Stimulated activated CD4-positive, alpha-beta T cell treated with anti-CD3 and anti-CD28 coated beads, Interleukin-12 subunit alpha, Interleukin-12 subunit beta, amount 100 ng/mL, for 48 hours (primary cell): ENCODE measurements at places on chromosomes 12 and 14.

DNA sequence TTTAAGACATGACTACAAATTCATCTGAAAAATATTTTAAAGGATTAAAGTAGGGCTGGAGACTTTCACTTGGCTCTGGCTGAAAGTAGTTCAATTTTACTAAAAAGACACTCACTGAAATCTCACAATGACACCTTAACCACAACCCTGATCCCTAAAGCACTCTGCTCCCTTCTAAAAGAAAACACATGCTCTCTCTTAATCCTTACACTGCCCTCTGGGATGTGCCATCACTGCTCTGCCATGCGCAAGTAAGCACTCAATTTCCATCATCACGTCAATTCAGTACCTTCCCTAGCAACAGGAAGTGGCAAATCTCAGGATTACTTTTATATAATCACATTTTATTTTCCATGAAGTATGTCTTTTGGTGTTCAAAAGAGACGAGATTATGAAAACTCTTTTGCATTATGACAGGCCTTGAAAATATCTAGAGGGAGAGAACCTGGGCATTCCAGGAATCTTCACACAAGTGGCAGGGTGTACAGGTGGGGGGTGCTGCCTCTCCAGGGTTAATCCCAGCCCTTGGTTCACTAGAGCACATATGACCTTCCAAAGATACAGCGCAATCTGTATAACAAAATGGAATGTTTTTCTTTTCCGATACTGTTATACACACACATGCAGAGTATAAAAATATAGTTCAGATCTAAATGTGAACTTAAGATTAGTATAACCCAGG lies 7.3 kb downstream of the ATG14 start:
- no peak for DNase-seq

DNA sequence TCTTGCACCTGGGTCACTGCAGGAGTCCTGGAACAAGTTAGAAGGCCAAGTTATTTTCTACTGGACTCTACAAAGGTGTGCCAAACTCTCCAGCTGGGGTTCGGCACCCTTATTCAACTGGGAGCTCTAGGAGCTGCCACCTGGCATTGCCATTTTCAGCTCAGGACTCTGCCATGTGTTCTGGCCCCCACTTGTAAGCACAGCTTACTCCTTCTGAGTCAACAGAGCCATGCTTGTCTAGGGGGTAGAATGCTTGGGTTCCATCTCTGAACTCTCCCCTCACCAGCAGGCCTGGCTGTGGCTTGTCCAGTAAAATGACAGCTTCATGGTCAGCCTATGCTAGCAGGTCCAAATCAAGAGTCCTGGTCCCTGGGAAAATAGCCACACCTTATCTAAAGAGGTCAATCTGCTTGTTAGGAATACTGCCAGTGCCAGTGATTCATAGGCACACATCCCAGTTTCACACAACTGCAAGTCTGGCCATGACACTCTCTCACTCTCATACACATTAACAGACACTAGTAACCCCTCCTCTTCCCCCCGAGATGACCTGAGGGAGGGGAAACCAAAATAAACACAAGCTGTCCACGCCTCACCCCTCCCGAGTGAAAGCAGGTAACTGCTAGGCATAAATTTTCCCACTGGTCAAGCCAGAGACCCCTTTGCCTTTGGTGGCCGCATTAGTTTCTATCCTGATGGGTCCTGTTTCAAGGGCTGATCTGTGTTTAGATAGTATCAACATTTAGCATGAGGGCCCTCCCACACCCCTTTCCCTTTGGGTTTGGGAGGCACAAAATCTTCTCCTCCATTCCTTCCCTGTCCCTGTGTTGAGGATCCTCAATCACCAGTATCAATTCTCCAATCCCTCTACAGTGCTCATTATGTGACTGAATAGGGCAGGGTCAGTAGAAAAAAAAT lies 182.3 kb upstream of the GZMB start:
- DNase-seq: no peak

GRCh38 chr14:77100961-77101360 lies 2.9 kb downstream of the CIPC start:
- DNase-seq: no peak

DNA sequence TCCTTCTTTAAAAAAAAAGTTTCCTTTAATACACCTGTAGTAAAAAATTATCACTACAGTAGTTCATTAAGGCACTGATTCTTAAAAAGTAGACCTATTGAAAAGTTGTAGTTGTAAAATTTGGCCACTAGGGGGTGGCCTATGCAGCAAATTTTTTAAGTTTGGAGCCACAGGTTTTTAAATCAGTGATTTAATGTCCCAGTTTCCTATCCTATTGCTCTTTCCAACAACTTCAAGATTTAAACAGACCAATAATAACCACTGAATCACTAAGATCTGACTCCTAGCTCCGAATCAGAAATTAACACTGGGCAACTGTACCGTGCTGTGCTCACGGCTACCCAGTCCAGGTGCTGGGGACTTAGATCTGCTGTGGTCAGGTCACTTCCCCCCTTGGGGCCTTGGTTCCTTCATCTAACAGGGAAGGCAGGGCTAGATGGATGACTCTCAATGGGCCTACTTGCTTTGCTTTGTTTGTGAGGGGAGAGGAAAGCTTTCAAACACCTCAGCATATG lies 279.3 kb downstream of the MED13L start:
- DNase-seq: no peak

- no peak for DNase-seq
Measured at GRCh38 chr12:50739611-50740010, 24.3 kb upstream of the ATF1 start.

DNA sequence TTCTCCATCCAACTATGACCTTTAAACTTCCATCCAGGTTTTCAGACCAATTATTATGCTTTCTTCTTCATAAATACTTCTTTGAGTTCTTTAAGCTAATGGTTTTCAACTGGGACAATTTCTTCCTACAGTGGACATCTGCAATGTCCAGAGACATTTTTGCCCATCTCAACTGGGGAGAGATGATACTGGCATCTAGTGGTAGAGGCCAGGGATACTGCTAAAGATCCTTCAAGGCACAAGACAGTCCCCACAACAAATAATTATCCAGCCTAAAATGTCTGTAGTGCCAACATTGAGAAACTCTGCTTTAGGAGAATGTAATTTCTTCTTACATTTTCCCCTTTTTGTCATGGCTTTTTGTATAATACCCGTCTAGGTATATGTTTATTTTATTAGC lies 10.6 kb downstream of the TRHDE start:
- no peak for DNase-seq

DNA sequence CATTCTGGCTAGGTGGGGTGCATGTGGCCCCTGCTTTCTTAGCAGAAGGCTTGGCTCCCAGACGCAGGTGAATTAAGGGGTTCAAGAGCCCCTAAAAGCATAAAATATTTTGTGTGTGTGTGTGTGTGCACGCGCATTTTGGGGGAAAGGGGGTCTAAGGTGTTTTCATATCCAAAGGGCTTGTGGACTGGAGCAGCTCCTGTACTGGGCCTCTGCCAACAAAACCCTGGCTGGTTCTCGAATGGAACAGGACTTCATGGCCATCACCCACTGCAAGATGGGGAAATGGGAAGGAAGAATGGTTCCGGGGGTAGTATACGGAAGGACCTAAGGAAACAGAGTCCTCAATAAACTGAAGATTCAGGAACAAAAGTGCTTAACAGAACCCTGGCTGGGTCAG lies 3.9 kb upstream of the ATN1 start:
- no peak for DNase-seq

GRCh38 chr12:49505672-49506071 lies 33.2 kb upstream of the KCNH3 start:
- no peak for DNase-seq

DNA sequence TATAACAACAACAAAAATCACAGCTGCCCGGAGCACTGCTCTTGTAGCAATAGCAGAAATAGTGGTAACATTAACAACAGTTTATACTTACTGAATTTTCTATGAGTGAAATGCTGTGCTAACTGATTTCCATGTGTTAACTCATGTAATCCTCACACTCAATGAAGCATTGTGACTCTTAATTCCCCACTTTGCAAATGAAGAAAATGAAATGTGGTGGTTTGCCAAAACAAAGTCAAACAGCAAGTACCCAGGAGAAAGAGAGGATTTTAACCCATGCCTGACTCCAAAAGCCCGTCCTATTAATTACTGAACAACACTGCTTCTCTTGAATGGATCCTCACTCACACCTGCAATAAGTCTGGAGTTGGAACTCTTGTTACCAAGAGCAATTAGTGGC lies 123.5 kb downstream of the MED13L start:
- no peak for DNase-seq

- no peak for DNase-seq
Measured at GRCh38 chr12:113794774-113795173, 171.4 kb downstream of the RBM19 start.

GRCh38 chr14:61861320-61861865 lies 99.2 kb downstream of the SNAPC1 start:
- DNase-seq: no peak

DNA sequence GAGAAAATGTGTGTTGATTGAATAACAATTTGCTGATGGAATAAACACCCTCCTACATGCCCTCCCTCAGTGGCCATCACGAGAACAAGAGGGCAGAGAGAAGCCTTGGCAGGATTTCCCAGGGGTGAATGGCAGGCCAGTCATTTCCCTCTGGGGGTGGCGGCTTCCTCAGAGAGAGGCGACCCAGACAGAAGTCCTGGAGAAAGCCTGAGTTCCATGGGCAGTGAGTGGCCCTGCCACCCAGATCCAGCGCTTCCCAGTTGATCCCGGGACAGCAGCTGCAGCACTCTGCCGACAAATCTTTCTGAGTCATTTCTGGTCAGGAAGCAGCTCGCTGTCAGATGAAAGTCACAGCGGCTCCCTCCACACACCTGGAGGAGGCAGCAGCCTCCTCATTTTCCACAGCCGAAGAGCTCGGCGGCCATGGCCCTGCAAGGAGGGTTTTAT lies 123.0 kb downstream of the SCARB1 start:
- DNase-seq: no peak

GRCh38 chr14:94052662-94053061 lies 26.5 kb downstream of the OTUB2 start:
- no peak for DNase-seq

GRCh38 chr14:26395726-26396125 lies 202.1 kb downstream of the NOVA1 start:
- DNase-seq: no peak

- no peak for DNase-seq
Measured at GRCh38 chr12:94287245-94287628, 138.9 kb downstream of the PLXNC1 start.

- no peak for DNase-seq
Measured at GRCh38 chr14:103547941-103548462, 14.5 kb downstream of the BAG5 start.

- no peak for DNase-seq
Measured at GRCh38 chr14:33716921-33717320, 234.0 kb downstream of the EGLN3 start.

GRCh38 chr14:54385556-54385955 lies 11.3 kb upstream of the CDKN3 start:
- DNase-seq: no peak

DNA sequence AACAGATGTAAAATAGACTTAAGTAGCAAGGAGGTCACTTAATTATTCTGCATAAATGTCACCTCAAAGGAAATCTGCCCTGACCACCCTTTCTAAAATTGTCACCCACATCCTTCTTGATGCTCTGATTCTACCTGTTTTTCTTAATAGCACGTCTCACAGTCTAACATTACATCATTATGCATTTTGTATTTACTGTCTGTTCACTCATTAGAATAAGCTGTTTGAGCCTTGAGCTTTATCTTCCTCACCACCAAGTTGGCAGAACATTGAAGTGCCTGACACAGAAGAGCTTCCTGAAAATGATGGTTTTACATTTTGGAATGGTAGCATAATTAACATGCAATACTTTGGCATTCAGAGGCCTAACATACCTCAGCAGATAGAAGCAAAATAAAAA lies 8.8 kb upstream of the TMEM117 start:
- no peak for DNase-seq

- DNase-seq: no peak
Measured at GRCh38 chr12:11758510-11759493, 109.3 kb downstream of the ETV6 start.

DNA sequence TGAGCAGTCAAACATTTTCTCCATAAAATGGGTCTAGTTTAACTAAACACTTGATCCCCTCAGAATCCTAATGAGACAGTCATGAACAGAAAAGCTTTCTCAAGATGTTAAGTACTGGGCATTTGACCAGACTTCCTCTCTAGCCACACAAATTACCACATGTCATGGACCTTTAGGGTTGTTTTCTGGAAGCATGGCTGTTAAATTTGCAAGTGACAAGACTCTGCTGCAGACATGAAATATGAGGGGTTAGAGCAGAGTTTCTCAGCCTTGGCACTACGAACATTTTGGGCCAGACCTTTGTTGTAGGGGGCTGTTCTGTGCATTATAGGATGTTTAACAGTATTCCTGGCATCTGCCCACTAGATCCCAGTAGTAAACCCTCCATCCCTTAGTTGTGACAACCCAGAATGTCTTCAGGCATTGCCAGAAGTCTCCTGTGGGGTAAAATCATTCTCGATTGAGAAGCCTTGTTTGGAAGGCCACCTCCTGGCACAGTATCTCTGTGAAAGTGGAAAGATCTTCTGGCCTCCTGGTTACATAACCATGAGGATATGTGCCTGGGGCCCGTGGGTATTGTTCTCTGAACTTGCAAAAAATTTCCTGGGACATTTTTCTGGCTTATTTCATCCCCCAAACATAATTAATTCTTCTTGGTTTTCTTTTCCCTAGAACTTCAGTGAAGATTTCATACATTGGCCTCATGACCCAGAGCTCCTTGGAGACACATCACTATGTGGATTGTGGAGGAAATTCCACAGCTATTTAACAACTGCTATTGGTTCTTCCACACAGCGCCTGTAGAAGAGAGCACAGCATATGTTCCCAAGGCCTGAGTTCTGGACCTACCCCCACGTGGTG lies 4.3 kb downstream of the TMEM106C start:
- no peak for DNase-seq

- no peak for DNase-seq
Measured at GRCh38 chr12:98464190-98464589, 51.2 kb upstream of the TMPO start.

GRCh38 chr12:103929784-103930033 lies 501 bp upstream of the HSP90B1 start:
- no peak for DNase-seq

- peak; percentile 16 for DNase-seq
Measured at GRCh38 chr12:67991158-67991557, 1.9 kb downstream of the IFNG-AS1 start.

- DNase-seq: no peak
Measured at GRCh38 chr12:77772676-77773298, 57.9 kb upstream of the NAV3 start.

DNA sequence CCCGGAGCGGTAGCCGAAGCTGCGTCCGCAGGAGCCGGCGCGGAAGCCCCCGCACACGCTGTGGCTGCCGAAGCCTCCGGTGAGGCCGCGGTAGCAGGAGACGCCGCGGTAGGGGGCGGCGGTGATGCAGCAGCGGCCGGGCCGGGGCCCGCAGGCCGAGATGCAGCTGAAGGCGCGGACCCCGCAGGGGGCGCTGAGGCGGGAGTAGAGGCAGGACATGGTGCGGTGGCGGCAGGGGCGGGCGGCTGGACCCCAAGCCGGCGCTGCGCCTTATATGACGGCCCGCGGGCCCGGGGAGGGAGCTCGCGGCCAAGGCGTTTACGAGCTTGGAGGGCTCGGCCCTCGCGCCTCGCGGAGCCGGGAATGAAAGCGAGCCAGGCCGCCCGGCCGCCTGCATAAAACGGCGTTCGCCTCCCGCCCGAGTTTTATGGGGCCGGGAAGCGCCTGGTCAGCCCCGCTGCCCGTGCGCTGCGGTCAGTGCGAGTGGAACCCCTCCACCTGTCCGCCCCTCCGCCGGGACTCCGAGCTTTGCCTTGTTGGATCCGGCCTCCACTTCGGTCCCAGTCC lies 16.0 kb upstream of the KRT86 start:
- DNase-seq: no peak

GRCh38 chr14:54108481-54109471 lies 152.2 kb upstream of the BMP4 start:
- no peak for DNase-seq
